T-helper 2 cell (primary cell): ENCODE measurements at places on chromosomes 6 and 20.

- DNase-seq, result no peak
Measured at GRCh38 chr6:136487759-136488425, 62.3 kb downstream of the MAP7 start.

GRCh38 chr6:136134751-136135150 lies 115.4 kb downstream of the MTFR2 start:
- no peak for DNase-seq

GRCh38 chr6:43226192-43226851 lies 3.0 kb downstream of the DNPH1 start:
- no peak for DNase-seq

GRCh38 chr20:46900086-46900485 lies 5.4 kb downstream of the EYA2 start:
- no peak for DNase-seq

GRCh38 chr20:58402827-58403226 lies 13.8 kb downstream of the VAPB start:
- DNase-seq, result no peak

- no peak for DNase-seq
Measured at GRCh38 chr6:24692848-24693592, 25.9 kb downstream of the C6orf62 start.

DNA sequence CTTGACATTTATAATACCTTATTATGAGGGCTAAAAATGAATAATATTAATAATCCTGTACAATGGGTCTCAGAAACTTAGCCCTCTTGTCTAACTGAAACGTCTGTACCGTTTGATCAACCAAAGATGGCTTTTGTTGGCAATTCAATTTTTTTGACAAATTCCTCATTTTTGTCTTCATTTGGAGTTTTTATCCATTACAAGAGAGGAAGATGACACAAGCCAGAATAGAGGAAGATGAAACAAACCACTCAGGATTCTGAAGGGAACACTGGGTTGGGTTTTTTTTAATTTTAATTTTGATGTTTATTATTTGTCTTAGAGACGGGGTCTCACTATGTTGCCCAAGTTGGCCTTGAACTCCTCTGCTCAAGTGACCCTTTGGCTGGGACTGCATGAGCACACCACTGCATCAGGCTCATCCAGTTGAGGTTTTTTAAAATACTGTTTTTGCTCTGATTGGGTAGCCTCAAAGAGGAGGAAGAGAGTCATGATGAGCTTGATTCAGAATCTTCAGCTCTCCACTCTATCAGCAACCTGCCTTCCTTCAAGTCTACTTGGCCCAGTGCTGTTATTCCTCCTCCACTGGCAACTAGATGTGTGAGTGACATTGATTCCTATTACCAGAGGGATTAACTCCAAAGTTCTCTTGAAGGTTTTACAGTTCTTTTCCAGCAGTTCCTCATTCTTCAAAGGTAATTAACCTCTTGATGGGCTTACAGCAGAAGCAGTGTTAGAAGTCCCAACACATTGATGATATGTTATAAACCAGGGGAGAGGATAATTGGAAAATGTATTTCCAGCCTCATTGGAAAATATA lies 71.3 kb downstream of the ATXN1 start:
- DNase-seq, result no peak

DNA sequence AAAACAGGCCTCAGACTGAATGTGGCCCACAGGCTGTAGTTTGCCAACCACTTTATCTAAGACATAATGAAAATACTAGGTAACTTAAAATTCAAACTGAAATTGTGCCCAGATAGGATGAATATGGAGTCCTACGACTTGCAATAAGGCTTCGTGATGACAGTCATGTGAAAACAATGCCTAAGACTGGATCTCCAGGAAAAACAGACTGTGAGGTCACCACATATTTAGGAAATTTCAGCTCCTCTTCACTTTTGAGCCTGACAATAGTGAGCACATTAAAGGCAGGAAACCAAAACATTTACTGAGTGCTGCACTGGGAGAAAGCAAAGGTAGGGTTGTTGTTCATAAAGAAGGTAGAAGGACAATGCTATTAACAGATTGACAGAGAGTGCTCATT lies 50.0 kb downstream of the RTN4IP1 start:
- no peak for DNase-seq

DNA sequence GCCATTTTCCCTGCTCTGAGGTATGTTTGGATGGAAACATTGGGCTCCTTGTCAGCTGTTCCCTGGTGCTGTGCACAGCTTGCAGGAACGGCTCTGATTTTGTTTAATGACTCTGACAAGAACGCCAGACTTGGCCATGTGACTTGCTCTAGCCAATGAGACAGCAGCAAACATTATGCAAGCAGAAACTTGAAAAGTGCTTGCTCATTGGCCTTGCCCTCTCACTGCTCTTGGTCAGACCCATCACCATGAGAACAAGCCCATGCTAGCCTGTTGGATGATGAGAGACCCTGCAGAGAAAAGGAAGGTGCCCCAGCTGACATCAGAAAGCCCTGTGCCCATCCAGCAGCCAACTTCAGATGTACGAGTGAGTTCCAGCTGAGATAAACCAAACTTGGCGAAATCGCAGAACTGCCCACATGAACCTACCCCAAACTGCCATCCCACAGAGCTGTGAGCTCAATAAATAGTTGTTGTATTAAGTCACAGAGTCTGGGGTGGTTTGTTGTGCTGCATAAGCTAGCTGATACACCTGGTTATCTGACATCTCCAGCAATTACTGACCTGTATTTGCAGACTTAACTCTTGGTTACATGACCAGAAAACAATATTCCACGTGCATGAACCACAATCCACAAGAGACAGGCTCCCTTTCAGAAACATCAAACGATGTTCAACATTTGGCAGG lies 96.9 kb downstream of the JPH2 start:
- no peak for DNase-seq

DNA sequence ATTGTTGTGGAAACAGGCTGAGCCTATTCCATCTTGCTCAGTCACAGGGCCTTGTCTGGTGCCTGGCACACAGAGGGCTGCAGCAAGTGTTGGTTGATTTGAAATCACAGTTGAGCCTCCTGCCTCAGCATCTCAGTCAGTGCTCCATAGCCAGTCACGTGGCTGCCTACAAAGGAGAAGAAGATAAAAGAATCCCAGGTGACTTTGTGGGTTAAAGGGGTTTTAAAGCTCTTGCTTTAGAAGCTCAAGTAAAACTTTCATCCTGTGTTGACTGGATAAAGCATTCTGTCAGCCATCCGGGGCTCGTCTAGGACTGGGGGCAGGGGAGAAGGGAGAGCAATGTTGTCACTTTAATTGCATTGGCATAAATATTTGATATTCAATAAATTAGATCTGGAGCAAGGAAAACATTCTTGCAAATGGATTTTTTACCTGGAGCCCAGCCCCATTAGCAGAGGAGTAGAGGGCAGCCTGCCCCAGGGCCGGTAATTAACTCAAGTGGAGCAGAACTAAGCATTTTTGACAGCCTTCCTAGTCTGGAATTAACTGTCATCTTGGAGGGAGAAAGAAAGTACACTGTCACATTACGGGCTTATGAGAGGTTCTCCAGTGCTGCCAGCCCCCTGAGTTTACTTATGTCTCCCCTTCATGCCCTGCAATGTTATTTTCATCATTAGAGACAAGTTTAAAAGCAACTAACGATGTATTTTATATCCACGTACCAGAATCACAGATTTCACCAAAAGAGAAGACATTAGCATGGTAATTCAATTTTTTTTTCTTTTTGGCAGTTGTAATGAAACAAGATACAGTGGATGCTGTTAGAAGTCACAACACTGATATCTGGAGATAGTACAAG lies 71.7 kb upstream of the GTSF1L start:
- no peak for DNase-seq

GRCh38 chr6:127404133-127404532 lies 55.1 kb downstream of the KIAA0408 start:
- no peak for DNase-seq

DNA sequence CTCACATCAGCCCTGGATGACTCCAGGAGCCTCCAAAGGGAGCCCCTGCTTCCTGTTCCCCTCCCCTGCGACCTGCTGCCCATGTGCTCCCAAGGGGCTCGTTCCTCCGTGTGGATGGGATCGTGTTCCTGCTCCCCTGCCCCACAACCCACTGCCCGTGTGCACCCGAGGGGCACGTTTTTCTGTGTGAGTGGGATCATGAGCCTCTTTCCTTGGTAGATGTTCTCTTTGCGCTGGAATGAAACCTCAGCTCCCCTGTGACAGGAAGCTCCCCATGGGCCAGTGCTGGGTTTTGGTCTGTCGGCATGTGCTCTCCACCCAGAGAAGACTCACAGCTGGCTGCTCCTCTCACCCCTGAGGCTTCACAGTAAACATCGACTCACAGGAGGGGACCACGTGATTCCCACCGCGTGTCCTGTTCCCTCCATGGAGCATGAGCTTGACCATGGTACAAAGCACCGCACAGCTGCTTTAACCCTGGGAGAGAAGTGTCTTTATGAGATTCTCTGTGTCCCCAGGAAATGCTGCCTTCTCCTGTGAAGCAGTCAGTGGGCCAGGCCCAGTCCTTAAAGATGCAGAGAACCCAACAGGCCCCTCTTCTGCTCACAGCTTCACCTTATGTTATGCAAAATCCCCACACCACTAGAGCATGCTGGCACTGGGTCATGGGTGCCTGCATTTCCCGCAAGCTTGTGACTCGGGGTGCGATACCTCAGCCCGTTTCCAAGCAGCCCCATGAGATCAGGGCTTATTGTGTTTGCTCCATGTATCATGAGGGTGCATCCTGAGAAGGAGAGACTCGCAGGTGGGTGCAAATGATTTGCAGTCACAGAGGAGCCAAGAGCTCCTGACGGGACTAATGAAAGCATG lies 215.1 kb downstream of the ERMARD start:
- no peak for DNase-seq

DNA sequence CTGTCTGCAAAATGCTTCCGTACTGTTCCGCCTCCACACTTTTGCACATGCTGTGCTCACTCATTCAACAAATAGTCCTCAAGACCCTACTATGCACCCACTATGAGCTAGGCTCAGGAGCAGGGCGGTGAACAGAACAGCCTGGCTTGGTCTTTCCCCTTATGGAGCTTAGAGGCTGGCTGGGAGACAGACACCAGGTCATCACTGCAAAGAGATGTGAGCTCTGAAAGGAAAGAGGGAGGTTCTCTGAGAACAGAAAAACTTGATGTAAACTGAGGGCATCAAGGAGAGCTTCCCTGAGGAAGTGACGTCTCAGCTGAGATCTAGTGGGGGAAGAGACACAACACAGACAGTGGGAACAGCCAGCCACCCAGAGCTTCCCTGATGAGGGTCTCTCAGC lies 31.0 kb upstream of the TGM2 start:
- no peak for DNase-seq

GRCh38 chr6:46016063-46016608 lies 476 bp upstream of the CLIC5 start:
- no peak for DNase-seq
